CD8-positive, alpha-beta memory T cell (primary cell): ENCODE measurements at places on chromosomes 6 and 20.
A peak's percentile ranks its signal among the peaks of the same experiment; 100 is the strongest.

- H3K4me1 ChIP-seq: peaks cover 8% of the 10 kb centered on the region
- no peaks in the 10 kb centered on the region for H3K27me3 ChIP-seq
- H3K4me3 ChIP-seq: no peak overlapping the region
Observed at GRCh38 chr6:32442243-32442667, 2.6 kb downstream of the HLA-DRA start.

DNA sequence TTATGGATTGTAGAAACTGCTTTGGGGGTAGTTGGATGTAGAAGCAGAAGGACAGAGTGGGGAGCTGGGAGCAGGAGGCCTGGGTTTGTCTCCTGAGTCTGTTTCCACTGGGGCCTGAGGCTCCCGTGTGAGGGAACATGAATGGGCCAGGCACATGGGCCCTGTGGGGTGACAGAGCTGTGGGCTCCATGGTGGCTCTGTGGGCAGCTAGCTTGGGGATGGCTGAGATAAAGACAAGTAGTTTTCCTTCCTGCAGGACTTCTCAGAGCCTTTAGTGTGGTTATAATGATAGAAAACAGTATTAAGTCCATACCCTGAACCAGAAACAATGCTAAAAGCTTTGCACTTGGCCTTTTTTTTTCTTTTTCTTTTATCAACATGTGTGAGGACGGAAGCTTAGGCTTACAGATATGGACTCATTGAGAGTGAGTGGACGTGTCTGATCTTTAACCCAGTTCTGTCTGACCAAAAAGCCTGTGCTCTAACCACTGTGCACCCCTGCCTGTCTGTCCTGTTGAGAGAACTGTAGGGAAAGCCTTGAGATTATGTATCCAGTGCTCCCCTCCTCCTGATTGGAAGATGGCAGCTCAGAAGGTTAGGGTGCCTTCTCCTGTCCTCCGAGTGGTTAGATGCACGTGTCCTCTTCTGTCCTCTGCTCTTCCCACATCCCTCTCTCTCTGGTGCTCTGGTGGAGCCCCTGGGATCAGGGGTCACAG is 98.3 kb downstream of the CDH26 start:
- peak overlapping the region; percentile 58 for H3K4me3 ChIP-seq
- no peaks in the 10 kb centered on the region for H3K36me3 ChIP-seq
- DNase-seq: no peak
- H3K4me1 ChIP-seq: peaks cover 54% of the 10 kb centered on the region
- H3K27ac ChIP-seq: peak overlapping the region; percentile 14
- H3K27me3 ChIP-seq: no peaks in the 10 kb centered on the region

DNA sequence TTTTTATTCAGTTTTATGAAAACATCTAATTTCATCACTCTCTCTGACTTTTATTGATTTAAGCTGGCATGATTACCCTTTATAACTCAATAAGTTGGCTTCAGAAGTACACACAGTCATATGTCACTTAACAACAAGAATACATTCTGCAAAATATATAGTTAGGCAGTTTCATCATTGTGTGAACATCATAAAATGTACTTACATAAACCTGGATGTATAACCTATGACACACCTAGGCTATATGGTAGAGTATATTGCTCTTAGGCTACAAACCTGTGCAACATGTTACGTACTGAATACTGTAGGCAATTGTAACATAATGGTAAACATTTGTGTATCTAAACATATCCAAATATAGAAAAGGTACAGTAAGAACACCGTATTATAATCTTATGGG is 362.2 kb upstream of the BTBD3 start:
- no peaks in the 10 kb centered on the region for H3K36me3 ChIP-seq
- H3K4me3 ChIP-seq: no peak overlapping the region
- no peak overlapping the region for H3K27ac ChIP-seq
- H3K4me1 ChIP-seq: no peaks in the 10 kb centered on the region

- peak; percentile 56 for DNase-seq
- peaks cover 25% of the 10 kb centered on the region for H3K27me3 ChIP-seq
- H3K4me3 ChIP-seq: no peak overlapping the region
Observed at GRCh38 chr6:43774776-43775534, 4.9 kb downstream of the VEGFA start.

GRCh38 chr6:1625794-1626435 is 16.2 kb downstream of the FOXC1 start:
- H3K36me3 ChIP-seq: no peaks in the 10 kb centered on the region
- DNase-seq: no peak
- H3K27ac ChIP-seq: no peak overlapping the region
- peaks cover 21% of the 10 kb centered on the region for H3K27me3 ChIP-seq
- H3K4me1 ChIP-seq: peaks cover 7% of the 10 kb centered on the region
